ENCODE measurements at places on chromosomes 2 and 18.

- no peak for DNase-seq
Measured at GRCh38 chr2:119511989-119512388, 12.3 kb downstream of the SCTR start.

- DNase-seq, result no peak
Measured at GRCh38 chr2:198167346-198167745, 363.0 kb downstream of the PLCL1 start.

DNA sequence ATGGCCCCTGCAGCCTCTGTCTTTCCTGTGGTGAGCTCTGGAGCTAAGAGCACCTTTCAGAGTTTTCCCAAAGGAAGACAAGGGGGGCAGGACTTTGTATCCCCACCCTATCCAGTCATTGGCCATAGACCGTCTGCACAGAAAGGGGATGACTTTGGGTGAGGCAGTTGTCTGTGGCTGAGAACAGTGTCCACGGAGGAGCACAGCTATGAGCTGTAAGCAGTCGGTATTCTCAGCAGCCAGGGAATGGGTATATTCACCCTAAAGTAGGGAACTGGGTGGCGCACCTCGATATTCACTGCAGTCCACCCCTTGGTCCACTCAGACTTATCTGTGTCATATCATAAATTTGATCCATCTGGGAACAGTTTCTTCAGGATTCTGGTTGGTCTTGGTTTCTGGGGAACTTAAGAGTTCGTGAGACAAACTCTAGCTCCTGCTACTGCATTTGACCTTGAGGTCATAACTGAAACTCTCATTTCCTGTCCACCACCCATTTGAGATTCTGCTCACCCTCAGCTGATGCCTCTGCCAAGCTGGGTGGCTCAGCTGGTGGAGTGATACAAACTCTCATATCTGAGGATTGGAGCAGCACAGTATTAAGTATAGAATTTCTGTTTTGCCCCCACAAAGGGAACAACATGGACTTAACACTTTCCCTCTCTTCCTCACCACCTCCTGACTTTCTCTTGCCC lies 45.2 kb upstream of the SCG2 start:
- DNase-seq, result no peak

GRCh38 chr2:178860551-178860950 lies 53.3 kb upstream of the TTN start:
- no peak for DNase-seq

GRCh38 chr18:10141559-10141958 lies 227.7 kb downstream of the VAPA start:
- no peak for DNase-seq

- DNase-seq, result no peak
Measured at GRCh38 chr2:120442923-120443571, 97.1 kb downstream of the INHBB start.
